ENCODE measurements at places on chromosomes 7 and 10. TPM values are rescaled to one million over a fixed set of nuclear protein-coding genes. Genes with fewer than 3 reads are reported as not detected.

Gene OR13A1
- 0.04 TPM for polyA plus RNA-seq

Gene COL17A1
- polyA plus RNA-seq, result 0.12 TPM

Gene POLR2J2
- polyA plus RNA-seq, result 2.6 TPM

Gene RHOBTB1
- 3.5 TPM for polyA plus RNA-seq

Gene MOGAT3
- polyA plus RNA-seq, result not detected

Gene PRR15
- 3.3 TPM for polyA plus RNA-seq

Gene URGCP
- 21.6 TPM for polyA plus RNA-seq

Gene GIMAP7
- polyA plus RNA-seq, result 43.4 TPM

Gene ITGB8
- 1.5 TPM for polyA plus RNA-seq

Gene ZP3
- 2.5 TPM for polyA plus RNA-seq

Gene KLF14
- 0.45 TPM for polyA plus RNA-seq

Gene OPALIN
- not detected for polyA plus RNA-seq

Gene SPDYE6
- not detected for polyA plus RNA-seq

Gene SPDYE16
- polyA plus RNA-seq, result 0.05 TPM

Gene IFIT1B
- not detected for polyA plus RNA-seq

Gene PTF1A
- 16.2 TPM for polyA plus RNA-seq

Gene AKR1D1
- polyA plus RNA-seq, result not detected

Gene HTR5A
- polyA plus RNA-seq, result not detected

Gene MMD2
- polyA plus RNA-seq, result not detected

Gene CRHR2
- 1.1 TPM for polyA plus RNA-seq

Gene LRRC18
- not detected for polyA plus RNA-seq

Gene OPN4
- polyA plus RNA-seq, result 0.34 TPM

Gene FFAR4
- 0.22 TPM for polyA plus RNA-seq

Gene KBTBD2
- 6.8 TPM for polyA plus RNA-seq

Gene SFTPA1
- polyA plus RNA-seq, result 0.11 TPM

Gene AGR3
- 4.4 TPM for polyA plus RNA-seq

Gene CFAP46
- 0.38 TPM for polyA plus RNA-seq

Gene SFRP4
- 0.47 TPM for polyA plus RNA-seq

Gene PON3
- polyA plus RNA-seq, result 2.2 TPM

Gene TMEM196
- polyA plus RNA-seq, result not detected

Gene ACTR3C
- 8.4 TPM for polyA plus RNA-seq

Gene GNAT3
- not detected for polyA plus RNA-seq

Gene IGF2BP3
- polyA plus RNA-seq, result 0.45 TPM

Gene RBM20
- 1.6 TPM for polyA plus RNA-seq

Gene STEAP2
- polyA plus RNA-seq, result 5.5 TPM

Gene DPP6
- polyA plus RNA-seq, result 0.06 TPM

Gene ARHGEF35
- polyA plus RNA-seq, result 6.5 TPM

Gene TMEM229A
- polyA plus RNA-seq, result 0.04 TPM

Gene PON1
- polyA plus RNA-seq, result not detected

Gene WDR91
- 18.4 TPM for polyA plus RNA-seq

Gene EBLN1
- not detected for polyA plus RNA-seq

Gene SPRN
- 0.18 TPM for polyA plus RNA-seq

Gene CYP3A4
- polyA plus RNA-seq, result 0.10 TPM

Gene C10orf53
- not detected for polyA plus RNA-seq
